T-cell (primary cell): ENCODE measurements at places on chromosomes 6 and 20. TPM values are rescaled to one million over a fixed set of nuclear protein-coding genes. Genes with fewer than 3 reads are reported as not detected.

The HLA-G gene
- 0.53 TPM for total RNA-seq

The MAS1 gene
- total RNA-seq: not detected

DNA sequence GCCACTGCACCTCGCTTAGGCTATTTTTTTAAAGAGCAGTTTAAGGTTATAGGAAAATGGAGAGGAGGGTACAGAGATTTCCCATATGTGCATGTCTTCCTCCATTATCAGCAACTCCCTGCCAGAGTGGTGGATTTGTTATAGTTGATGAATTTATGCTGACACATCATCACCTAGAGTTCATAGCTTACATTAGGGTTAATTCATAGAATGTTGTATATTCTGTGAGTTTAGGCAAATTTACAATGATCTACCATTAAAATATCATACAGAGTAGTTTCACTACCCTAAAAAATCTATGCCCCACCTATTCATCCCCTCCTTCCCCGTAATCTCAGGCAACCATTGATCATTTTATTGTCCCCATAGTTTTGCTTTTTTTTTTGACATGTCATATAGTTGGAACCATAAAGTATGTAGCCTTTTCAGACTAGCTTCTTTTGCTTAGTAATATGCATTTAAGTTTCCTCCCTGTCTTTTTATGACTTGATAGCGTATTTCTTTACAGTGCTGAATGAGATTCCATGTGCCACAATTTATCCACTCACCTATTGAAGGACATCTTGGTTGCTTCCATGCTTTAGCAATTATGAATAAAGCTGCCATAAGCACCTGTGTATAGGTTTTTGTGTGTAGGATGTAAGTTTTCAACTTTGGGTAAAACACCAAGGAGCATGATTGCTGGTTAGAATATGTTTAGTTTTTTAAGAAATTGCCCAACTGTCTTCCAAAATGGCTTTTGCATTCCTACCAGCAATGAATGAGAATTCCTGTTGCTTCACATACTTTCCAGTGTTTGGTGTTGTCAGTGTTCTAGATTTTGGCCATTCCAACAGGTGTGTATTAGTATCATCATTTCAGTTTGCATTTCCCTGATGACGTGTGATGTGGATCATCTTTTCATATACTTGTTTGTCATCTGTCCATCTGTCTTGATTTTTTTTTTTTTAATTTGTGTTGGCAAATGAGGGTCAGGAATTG, 60.2 kb downstream of the NCOA3 start:
- H3K27me3 ChIP-seq: no peaks in the 10 kb centered on the region
- H3K4me1 ChIP-seq: peaks cover 2% of the 10 kb centered on the region
- no peak overlapping the region for H3K4me3 ChIP-seq
- no peak overlapping the region for H3K27ac ChIP-seq

The LY6G6D gene
- total RNA-seq: not detected
